ENCODE measurements at places on chromosomes 5 and 9.

DNA sequence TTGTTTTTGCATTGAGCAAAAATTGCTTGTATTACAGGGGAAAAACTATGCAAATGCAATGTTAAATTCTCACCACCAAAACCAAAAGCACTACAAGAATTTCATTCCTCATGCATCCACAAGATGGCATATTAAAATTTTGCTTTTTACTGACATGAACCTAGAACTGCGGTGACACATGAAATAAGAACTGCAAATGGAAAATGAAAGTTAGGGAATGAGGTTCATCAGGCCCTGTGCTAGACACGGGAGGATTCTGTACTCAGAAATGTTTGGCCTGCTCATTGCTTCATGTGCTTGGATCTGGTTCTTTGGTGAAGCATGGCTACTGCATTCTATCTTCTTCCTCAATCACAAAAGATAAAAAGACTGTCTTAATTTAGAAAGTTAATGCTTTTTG, 9.1 kb upstream of the RFK start:
- H3K27ac ChIP-seq, result peak overlapping the region; percentile 38
- H3K4me1 ChIP-seq, result peaks cover 3% of the 10 kb centered on the region
- H3K4me3 ChIP-seq, result peak overlapping the region; percentile 47
- no peaks in the 10 kb centered on the region for H3K27me3 ChIP-seq

DNA sequence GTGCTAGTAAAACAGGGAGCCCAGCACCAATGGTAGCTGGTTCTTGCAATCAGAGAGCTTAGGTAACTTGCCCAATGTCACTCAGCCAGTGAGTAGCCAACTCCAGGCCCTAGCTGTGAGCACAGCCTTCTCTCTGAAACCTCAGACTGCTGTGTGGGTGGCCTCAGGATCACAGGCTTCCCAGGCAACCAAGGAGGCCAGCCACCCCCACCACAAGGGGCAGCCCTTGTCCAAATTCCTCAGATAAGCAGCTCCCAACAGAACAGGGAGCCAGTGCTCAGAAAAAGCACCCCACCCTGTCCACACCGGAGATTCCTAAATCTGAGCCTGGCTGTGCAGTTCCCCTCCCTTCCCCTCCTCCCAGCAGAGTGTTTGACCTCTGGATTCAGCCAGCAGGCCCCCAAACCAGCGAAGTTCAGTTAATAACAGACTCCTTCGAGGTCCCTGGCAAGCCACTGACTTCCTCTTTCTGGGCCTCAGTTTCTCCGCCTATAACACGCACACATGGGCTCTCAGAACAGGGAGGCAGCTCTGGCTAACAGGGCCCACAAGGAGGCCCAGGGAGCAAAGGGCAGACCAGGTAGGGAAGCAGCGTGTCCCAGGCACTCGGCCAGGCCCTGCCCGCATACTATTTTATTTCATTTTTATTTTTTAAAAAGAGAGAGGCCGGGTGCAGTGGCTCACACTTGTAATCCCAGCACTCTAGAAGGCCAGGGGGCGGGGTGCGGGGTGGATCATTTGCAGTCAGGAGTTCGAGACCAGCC, 2.7 kb downstream of the EEIG1 start:
- H3K4me3 ChIP-seq, result peak overlapping the region; percentile 94
- H3K4me1 ChIP-seq, result peaks cover 30% of the 10 kb centered on the region
- DNase-seq, result no peak
- peaks cover 14% of the 10 kb centered on the region for H3K36me3 ChIP-seq

DNA sequence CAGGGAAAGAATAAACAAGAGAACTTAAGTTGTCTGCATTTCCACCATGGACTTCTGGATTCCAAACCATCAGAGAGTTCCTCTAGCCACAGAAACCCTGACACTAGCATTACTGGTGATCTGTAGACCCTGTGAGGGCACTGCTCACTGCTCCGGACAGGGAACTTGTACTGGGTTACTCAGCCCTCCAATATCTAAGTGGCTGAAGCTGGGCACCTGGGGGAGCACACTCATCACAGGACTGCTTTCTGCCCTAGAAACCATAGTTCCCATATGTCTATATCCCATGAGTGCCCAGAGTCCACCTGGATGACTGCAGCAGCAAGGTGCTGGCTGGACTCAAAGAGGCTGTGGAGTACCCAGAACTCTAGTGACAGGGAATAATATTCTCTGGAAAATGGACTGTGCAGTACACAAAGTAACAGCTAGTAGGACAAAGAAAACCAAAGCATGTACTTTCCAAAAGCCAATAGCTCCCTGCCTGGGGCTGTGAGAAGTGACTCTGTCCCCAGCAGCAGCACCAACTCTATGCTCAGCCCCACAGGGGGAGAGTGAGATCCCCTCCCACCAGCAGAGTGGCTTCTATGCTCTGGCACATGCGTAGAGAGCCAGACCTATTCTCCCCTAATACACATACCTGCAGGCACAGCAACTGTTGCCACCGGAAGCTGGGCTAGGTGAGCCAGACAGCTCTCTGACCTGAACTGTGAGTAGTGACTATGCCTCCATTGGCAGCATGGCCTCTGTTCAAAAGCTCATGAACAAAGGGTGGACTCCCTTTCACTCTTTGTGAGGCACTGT, 472.9 kb upstream of the FTMT start:
- H3K27ac ChIP-seq, result no peak overlapping the region
- H3K27me3 ChIP-seq, result no peaks in the 10 kb centered on the region
- H3K4me1 ChIP-seq, result no peaks in the 10 kb centered on the region
- DNase-seq, result no peak
- H3K36me3 ChIP-seq, result no peaks in the 10 kb centered on the region

DNA sequence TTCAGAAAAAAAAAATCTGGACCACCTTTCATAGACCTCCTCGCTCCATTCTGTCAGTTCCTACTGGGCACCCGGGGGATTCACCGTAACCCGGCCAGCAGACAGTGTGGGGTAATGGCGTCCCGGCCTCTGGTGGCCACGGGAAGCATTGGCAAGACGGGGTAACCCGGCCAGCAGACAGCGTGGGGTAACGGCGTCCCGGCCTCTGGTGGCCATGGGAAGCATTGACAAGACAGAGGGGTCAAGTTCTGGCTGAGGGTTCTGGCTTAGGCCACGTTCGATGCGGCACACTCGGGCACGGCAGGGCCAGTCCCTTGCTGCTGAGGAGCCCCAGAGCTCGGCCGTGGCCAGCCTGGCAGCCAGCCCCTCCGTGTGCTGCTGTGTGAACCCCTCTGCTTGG, 116.2 kb upstream of the RAPGEF1 start:
- H3K36me3 ChIP-seq, result peaks cover 21% of the 10 kb centered on the region
- H3K4me3 ChIP-seq, result no peak overlapping the region
- H3K27ac ChIP-seq, result no peak overlapping the region
- no peak for DNase-seq
- H3K4me1 ChIP-seq, result no peaks in the 10 kb centered on the region
- no peaks in the 10 kb centered on the region for H3K27me3 ChIP-seq

DNA sequence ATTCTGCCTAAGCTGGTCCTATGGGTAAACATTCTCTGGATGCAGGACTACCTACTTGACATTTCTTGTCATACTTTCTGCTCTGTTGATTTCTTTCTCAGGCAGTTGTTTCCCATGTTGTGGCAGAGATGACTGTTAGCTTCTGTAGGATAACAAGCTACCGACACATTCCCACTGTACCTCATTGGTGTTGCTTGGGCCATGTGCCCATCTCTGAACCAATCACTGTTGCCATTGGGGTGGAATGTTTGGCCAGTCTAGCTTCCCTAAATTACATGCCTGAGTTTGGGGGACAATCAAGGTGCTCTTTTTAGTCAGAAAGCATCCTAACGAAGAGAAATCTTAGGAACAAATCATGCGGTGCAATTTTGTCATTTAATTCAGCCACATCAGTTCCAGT, 212.0 kb downstream of the KDM4C start:
- H3K4me3 ChIP-seq, result no peak overlapping the region
- peaks cover 18% of the 10 kb centered on the region for H3K36me3 ChIP-seq
- peaks cover 28% of the 10 kb centered on the region for H3K4me1 ChIP-seq
- DNase-seq, result no peak
